ENCODE measurements at places on chromosomes 6 and 20.

DNA sequence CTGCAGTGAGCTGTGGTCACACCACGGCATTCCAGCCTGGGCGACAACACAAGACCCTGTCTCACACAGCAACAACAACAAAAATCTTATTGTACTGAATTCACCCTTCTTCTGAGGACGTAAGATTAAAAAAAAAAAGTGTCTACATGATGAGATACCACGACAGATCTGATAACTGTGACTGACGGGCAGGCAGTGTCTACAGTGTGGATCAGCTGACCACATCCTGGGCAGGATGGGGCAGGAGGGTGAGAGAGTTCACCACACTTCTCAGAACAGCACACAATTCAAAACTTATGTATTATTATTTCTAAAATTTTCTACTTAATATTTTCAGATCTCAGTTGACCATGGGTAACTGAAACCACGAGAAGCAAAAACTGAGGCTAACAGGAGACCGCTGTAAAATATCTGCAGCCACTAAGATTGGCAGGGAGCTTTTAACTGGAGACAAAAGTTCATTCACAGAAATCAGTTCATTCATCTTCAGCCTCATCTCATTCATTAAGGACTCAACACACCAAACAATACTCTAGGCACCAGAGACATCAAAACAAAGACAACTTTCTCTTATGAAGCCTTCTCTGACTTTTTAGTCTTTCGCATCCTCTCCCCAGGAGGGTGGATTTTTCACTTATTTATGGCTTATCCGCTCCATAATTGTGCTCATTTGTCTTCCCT, 15.7 kb upstream of the NHSL1 start:
- DNase-seq: no peak

GRCh38 chr6:24903681-24904080, 32.1 kb downstream of the RIPOR2 start:
- DNase-seq: no peak

GRCh38 chr20:48815537-48815936, 12.3 kb downstream of the PREX1 start:
- no peak for DNase-seq

DNA sequence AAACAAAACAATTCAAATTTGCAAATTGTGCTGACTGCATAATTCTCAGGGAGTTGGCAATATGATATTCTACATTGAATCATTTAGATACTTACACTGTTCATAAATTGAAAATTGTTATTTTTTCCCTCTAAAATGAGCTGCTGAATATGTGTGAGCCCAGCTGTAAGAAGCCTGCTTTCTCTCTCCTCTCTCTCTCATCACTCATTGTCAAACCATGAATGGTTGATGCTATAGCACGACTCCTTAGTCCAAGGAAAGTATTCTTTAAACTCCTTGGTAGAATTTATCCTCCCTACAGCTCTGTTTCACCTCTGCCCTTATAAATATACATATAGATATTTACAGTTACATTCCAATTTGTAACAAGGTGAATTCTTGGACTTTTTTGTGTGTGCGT, 116.4 kb upstream of the POU3F2 start:
- no peak for DNase-seq

DNA sequence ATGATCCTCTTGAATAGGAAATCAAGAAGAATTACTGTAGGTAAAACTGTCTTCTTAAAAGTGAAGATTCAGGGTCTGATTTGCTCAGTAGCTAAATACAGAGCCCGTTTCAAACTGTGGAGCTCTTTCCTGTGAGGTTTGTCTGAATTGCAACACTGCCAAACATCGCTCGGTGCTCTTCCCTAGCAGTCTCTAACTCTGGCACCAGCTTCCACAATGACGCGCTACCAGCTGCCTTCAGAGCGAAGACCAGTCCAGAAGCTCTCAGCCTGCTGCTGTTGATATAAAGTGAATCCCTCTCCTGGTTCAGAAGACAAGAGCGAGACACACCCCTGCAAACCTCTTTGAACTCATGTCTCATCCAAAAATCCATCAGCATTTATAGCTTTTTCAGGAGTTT, 447.0 kb downstream of the LMBRD1 start:
- no peak for DNase-seq

- no peak for DNase-seq
Measured at GRCh38 chr20:25608774-25609173, 15.0 kb downstream of the NANP start.

GRCh38 chr6:17615794-17616193, 15.7 kb downstream of the FAM8A1 start:
- no peak for DNase-seq

DNA sequence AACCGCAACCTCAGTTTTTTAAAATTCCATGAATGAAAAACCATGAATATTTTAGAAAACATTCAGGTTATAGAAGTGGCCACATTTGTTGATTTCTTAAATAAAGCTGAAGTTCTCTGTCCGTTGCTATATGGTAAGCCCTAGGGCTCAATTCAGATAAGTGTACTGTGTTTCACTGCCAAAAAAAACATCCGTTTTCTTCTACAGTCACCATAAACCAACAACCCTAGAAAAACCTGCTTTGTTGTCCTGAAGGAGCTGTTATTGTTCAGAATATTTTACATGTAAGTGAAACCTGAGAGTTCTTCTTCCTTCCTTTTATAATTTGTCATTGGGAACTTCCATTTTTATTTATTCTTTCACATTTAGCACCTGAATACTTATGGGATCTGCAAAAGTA, 274.1 kb downstream of the TFAP2A start:
- no peak for DNase-seq

GRCh38 chr6:135006386-135006914, 48.2 kb downstream of the HBS1L start:
- no peak for DNase-seq

GRCh38 chr6:170023620-170024521, 267.0 kb downstream of the DLL1 start:
- DNase-seq: no peak

GRCh38 chr20:50112512-50113419, at the start of gene UBE2V1:
Gene UBE2V1 (minus strand): TSS chr20:50113150. CDS start chr20:50113128, 22 bp downstream.
- no peak for DNase-seq

DNA sequence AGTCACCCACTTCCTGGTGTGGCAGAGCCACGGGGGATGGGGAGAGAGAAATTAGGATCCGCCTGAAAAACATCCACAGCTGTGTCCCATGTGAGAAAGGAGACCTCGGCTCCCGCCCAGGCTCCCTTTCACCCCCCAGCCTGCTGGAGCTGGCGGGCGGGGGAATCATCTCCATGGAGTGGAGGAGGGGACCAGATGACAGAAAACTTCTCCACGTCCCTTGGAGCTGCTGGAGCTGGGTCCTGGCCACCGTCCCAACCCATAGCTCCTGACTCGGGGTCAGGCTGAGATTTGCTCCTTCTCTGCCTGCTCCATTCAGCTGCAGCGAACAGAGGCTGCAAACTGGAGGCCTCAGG, 113.8 kb downstream of the CEBPB start:
- DNase-seq: no peak

Data from cortex of kidney (tissue), 1 donor.